Karpas-422 (cell line): ENCODE measurements at places on chromosomes 7 and 10. TPM values are rescaled to one million over a fixed set of nuclear protein-coding genes. Genes with fewer than 3 reads are reported as not detected.

GRCh38 chr7:106126170-106126938, 14.2 kb upstream of the SYPL1 start:
- no peak overlapping the region for H3K27ac ChIP-seq
- H3K27me3 ChIP-seq, result no peaks in the 10 kb centered on the region
- H3K4me3 ChIP-seq, result no peak overlapping the region
- H3K4me1 ChIP-seq, result peaks cover 14% of the 10 kb centered on the region

DNA sequence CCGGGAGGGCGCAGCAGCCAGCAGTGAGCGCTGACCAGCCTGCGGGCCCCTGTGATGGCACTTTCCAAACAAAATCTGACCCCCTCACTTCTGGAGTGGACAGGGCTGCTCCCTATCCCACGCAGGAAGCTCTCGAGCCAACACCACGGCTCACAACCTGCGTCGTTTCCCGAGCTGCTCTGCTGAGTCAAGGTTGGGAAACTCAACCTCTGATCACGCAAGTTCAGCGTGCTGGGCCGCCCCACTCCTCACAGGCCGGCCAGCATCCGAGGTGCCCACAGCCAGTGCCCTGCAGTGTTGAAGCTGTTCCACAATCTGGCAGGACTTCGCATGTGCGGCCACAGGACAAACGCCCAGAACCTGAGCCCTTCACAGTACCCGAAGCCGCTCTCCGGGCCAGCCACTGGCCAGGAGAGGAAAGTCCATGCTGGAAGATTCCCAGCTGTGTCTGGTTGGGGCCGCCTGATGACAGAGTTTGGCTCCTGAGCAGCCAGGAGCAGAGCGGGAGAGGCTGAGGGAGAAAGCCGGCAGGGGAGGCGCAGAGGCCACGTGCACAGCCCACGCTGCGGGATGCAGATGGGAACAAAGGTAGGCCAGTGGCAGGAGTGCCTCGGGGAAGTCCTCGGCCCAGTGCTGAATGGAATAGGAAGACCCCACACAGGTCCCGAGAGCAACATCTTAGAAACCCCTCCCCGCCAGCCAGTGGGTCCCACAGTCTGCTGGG, 263.3 kb upstream of the TCERG1L start:
- no peaks in the 10 kb centered on the region for H3K27me3 ChIP-seq
- no peak overlapping the region for H3K4me3 ChIP-seq
- H3K27ac ChIP-seq, result no peak overlapping the region
- H3K36me3 ChIP-seq, result no peaks in the 10 kb centered on the region
- H3K4me1 ChIP-seq, result no peaks in the 10 kb centered on the region

DNA sequence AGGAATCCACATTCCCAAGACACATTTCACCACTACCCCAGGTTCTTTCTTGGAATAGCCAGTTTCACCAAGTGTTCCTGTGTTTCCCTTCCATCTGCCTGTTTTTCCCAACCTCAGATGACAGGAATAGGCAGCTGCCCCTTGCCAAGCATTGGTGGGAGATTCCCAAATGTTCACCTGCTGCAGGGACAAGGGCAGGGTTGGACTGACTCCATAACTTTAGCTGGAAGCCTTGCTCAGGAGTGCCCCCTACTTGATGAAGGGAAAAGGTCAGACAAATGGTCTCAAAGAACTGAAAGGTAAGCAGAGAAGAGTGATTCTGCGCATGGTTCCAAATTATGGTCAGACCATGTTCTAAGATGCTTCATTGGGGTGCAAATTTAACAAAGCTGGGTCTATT, 45.1 kb upstream of the LYZL1 start:
- H3K4me3 ChIP-seq, result no peak overlapping the region
- H3K36me3 ChIP-seq, result no peaks in the 10 kb centered on the region
- DNase-seq, result peak; percentile 43
- H3K27ac ChIP-seq, result no peak overlapping the region

- H3K27ac ChIP-seq, result no peak overlapping the region
- no peaks in the 10 kb centered on the region for H3K36me3 ChIP-seq
- DNase-seq, result no peak
- H3K4me3 ChIP-seq, result no peak overlapping the region
- no peaks in the 10 kb centered on the region for H3K27me3 ChIP-seq
Measured at GRCh38 chr10:79166312-79166721, 97.6 kb downstream of the ZMIZ1 start.

- no peak for DNase-seq
- H3K36me3 ChIP-seq, result no peaks in the 10 kb centered on the region
- no peak overlapping the region for H3K27ac ChIP-seq
- H3K4me3 ChIP-seq, result no peak overlapping the region
- H3K4me1 ChIP-seq, result no peaks in the 10 kb centered on the region
Measured at GRCh38 chr10:62559481-62560200, 185.5 kb downstream of the ZNF365 start.

- no peak for DNase-seq
- H3K4me3 ChIP-seq, result no peak overlapping the region
- no peaks in the 10 kb centered on the region for H3K27me3 ChIP-seq
- H3K36me3 ChIP-seq, result no peaks in the 10 kb centered on the region
- no peaks in the 10 kb centered on the region; the same call in 1 of the 2 replicates for H3K4me1 ChIP-seq
Measured at GRCh38 chr7:39071116-39071515, 93.4 kb downstream of the POU6F2 start.

DNA sequence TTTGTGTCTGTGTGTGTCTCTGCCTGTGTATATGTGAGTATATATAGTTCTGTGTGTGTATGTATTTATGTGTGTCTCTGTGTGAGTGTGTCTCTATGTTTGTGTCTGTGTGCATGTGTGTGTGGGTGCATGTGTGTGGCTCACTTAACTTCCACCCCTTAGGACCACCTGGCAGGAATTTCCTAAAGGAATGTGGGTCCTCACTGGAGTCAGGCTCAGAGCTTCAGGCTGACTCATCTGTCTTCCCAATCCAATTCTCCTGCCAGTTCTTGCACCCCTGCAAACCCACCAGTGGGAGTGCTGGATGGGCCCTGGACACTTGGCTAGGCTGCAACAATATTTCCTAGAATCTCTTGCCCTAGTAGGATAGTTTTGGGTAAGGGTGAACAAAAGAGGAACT, 70.2 kb upstream of the GRB10 start:
- DNase-seq, result no peak
- H3K4me3 ChIP-seq, result no peak overlapping the region
- H3K27ac ChIP-seq, result no peak overlapping the region
- H3K4me1 ChIP-seq, result no peaks in the 10 kb centered on the region
- no peaks in the 10 kb centered on the region for H3K27me3 ChIP-seq
- H3K36me3 ChIP-seq, result no peaks in the 10 kb centered on the region

- no peak overlapping the region for H3K4me3 ChIP-seq
- no peaks in the 10 kb centered on the region for H3K27me3 ChIP-seq
- no peak overlapping the region for H3K27ac ChIP-seq
- H3K4me1 ChIP-seq, result no peaks in the 10 kb centered on the region
- no peak for DNase-seq
- H3K36me3 ChIP-seq, result no peaks in the 10 kb centered on the region
Measured at GRCh38 chr10:97771055-97771891, 526 bp downstream of the SFRP5 start.

DNA sequence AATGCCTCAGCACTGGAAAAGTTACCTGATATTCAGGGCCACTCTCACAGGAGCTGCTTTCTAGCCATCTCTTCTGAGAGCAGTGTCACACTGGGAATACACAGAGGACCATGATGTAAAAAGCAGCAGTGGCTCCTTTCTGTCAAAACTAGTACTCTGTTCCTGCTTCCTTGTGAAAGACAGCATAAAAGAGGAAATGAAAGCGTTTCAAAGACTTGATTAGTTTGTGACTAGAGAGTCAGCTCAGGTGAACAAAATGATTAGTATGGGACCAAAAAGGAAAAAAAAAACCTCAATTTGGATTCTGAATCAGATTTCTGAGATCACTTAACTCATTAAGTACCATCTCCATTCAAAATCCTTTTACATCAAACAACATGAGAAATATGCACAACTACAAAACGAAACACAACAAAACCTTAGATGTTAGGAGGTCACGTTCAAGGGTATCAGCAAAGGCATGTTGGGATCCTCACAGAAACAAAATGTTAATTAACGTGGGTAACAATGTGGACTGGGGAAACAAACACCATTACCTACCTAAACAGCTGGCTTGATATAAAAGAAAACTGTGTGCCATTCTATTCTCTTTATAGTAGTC, 103.7 kb downstream of the MACC1 start:
- no peak overlapping the region for H3K27ac ChIP-seq
- H3K4me3 ChIP-seq, result no peak overlapping the region
- H3K27me3 ChIP-seq, result no peaks in the 10 kb centered on the region
- H3K4me1 ChIP-seq, result peaks cover 28% of the 10 kb centered on the region
- peak; percentile 86 for DNase-seq

- DNase-seq, result no peak
- no peaks in the 10 kb centered on the region for H3K4me1 ChIP-seq
- H3K27ac ChIP-seq, result no peak overlapping the region
- H3K4me3 ChIP-seq, result no peak overlapping the region
- no peaks in the 10 kb centered on the region for H3K27me3 ChIP-seq
- no peaks in the 10 kb centered on the region for H3K36me3 ChIP-seq
Measured at GRCh38 chr7:157662981-157663716, 326.3 kb downstream of the DNAJB6 start.

- H3K4me1 ChIP-seq, result no peaks in the 10 kb centered on the region
- no peaks in the 10 kb centered on the region for H3K27me3 ChIP-seq
- no peak for DNase-seq
- H3K27ac ChIP-seq, result no peak overlapping the region
- no peaks in the 10 kb centered on the region for H3K36me3 ChIP-seq
- H3K4me3 ChIP-seq, result no peak overlapping the region
Measured at GRCh38 chr10:8794860-8795259, 740.4 kb downstream of the GATA3 start.

GRCh38 chr10:30062090-30062489, 2.7 kb upstream of the JCAD start:
- no peak overlapping the region for H3K27ac ChIP-seq
- H3K36me3 ChIP-seq, result no peaks in the 10 kb centered on the region
- no peaks in the 10 kb centered on the region for H3K27me3 ChIP-seq
- no peaks in the 10 kb centered on the region for H3K4me1 ChIP-seq

GRCh38 chr7:93307943-93308342, 75.8 kb downstream of the VPS50 start:
- H3K36me3 ChIP-seq, result no peaks in the 10 kb centered on the region
- no peak for DNase-seq
- H3K27me3 ChIP-seq, result no peaks in the 10 kb centered on the region
- no peaks in the 10 kb centered on the region for H3K4me1 ChIP-seq

GRCh38 chr7:31084226-31084625, 32.1 kb downstream of the ADCYAP1R1 start:
- H3K27ac ChIP-seq, result no peak overlapping the region
- no peak for DNase-seq
- no peaks in the 10 kb centered on the region for H3K4me1 ChIP-seq
- no peak overlapping the region for H3K4me3 ChIP-seq
- no peaks in the 10 kb centered on the region for H3K36me3 ChIP-seq

GRCh38 chr10:130747946-130748345, 563.6 kb downstream of the TCERG1L start:
- DNase-seq, result no peak
- no peak overlapping the region for H3K27ac ChIP-seq
- H3K4me1 ChIP-seq, result no peaks in the 10 kb centered on the region
- no peaks in the 10 kb centered on the region for H3K27me3 ChIP-seq

DNA sequence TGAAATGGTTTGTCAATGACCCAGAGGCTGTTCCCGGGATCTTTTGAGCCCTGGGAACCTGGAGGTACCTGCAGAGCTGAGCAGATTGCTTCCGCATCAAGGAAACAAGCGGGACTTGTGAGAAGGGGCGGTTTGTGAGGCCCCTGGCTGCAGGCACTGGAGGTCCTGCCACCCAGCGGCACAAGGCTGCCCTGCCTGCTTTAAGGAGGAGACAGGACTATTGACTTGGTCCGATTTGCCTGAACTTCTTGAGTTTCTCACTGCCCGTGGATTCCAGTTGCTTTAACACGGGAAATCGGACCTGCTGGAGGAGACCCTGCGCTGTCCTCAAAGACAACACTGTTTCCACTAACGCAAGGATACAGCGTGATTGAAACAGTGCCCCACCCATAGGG, 130.1 kb downstream of the DNAJB6 start:
- no peaks in the 10 kb centered on the region for H3K27me3 ChIP-seq
- peak; percentile 49 for DNase-seq
- no peak overlapping the region for H3K4me3 ChIP-seq
- no peak overlapping the region for H3K27ac ChIP-seq
- H3K36me3 ChIP-seq, result no peaks in the 10 kb centered on the region

DNA sequence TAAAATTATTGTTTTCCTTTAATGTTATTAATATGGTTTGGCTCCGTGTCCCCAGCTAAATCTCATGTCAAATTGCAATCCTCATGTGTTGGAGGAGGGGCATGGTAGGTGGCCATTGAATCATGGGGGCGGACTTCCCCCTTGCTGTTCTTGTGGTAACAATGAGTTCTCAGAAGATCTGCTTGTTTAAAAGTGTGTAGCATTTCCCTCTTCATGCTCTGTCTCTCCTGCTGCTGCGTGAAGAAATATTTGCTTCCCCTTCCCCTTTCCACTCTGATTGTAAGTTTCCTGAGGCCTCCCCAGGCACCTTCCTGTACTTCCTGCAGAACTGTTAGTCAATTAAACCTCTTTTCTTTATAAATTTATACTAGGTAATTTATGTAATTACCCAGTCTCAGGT, 27.5 kb downstream of the VIM start:
- H3K27ac ChIP-seq, result no peak overlapping the region
- no peaks in the 10 kb centered on the region for H3K36me3 ChIP-seq
- H3K27me3 ChIP-seq, result no peaks in the 10 kb centered on the region
- no peak overlapping the region for H3K4me3 ChIP-seq

- DNase-seq, result no peak
- no peaks in the 10 kb centered on the region for H3K27me3 ChIP-seq
- H3K27ac ChIP-seq, result no peak overlapping the region
- no peaks in the 10 kb centered on the region for H3K36me3 ChIP-seq
- H3K4me3 ChIP-seq, result no peak overlapping the region
Measured at GRCh38 chr10:15310776-15311568, 60.1 kb downstream of the FAM171A1 start.

DNA sequence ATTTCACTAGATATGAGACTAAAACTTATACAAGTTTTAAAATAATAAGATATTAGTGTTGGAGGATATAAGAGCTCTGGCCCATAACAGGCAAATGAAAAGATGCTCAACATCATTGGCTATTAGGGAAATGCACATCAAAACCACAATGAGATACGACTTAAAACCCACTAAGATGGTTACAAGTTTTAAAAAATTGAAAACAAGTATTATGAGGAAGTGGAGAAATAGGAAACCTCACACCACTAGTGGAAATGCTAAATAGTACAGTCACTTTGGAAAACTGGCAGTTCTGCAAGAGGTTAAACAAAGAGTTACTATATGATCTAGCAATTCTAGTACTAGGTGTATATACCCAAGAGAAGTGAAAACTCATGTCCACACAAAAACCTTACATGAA, 17.2 kb downstream of the PANK1 start:
- no peak for DNase-seq
- no peaks in the 10 kb centered on the region for H3K27me3 ChIP-seq
- H3K4me3 ChIP-seq, result no peak overlapping the region

The NODAL gene
- total RNA-seq, result not detected in 2 replicates

The PIP gene
- not detected in 2 replicates for total RNA-seq

The SKIDA1 gene
- 0.22 and 1.5 TPM in 2 replicates for total RNA-seq

The CCDC136 gene
- total RNA-seq, result 25.9 and 32.5 TPM in 2 replicates

The EPHA1 gene
- not detected in 2 replicates for total RNA-seq

The CH25H gene
- total RNA-seq, result not detected in 2 replicates

The STARD3NL gene
- total RNA-seq, result 29.4 and 50.4 TPM in 2 replicates

The SFRP5 gene
- total RNA-seq, result not detected in 2 replicates

The CC2D2B gene
- 0.30 TPM in 1 of 2 replicates, not detected in the other for total RNA-seq

The BBIP1 gene
- total RNA-seq, result 6.3 and 53.8 TPM in 2 replicates
